ENCODE measurements at places on chromosomes 7 and 10. TPM values are rescaled to one million over a fixed set of nuclear protein-coding genes. Genes with fewer than 3 reads are reported as not detected.

The RET gene
- 0.23 TPM for total RNA-seq

The MRLN gene
- not detected for total RNA-seq

The STOX1 gene
- not detected for total RNA-seq

The NFE2L3 gene
- 8.2 TPM for total RNA-seq

The LRRC18 gene
- not detected for total RNA-seq

The DYNC1I1 gene
- total RNA-seq = not detected

The TMEM184A gene
- total RNA-seq = 1.6 TPM

The MMP21 gene
- total RNA-seq = not detected

The PTPRN2 gene
- 0.27 TPM for total RNA-seq

The TRIL gene
- total RNA-seq = 0.08 TPM

The RAB19 gene
- total RNA-seq = not detected

DNA sequence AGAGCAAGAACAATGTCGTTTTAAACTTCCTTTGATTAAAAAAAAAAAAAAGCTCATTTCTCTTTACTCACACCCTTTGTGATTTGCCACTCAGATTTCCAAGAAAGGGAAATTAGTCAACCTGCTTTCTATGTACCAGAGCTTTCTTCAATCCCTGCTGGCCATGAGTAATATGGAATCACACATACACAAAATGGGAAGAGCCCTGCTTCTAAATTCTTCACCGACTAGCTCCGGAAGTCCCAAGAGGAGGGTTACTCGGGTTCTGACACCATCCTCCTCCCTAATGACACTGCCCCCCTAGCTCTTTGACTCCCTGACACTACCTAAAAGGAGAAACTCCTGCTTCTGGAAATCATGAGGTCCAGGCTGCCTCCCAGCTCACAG lies 81.8 kb upstream of the SFMBT2 start:
- DNase-seq = no peak

DNA sequence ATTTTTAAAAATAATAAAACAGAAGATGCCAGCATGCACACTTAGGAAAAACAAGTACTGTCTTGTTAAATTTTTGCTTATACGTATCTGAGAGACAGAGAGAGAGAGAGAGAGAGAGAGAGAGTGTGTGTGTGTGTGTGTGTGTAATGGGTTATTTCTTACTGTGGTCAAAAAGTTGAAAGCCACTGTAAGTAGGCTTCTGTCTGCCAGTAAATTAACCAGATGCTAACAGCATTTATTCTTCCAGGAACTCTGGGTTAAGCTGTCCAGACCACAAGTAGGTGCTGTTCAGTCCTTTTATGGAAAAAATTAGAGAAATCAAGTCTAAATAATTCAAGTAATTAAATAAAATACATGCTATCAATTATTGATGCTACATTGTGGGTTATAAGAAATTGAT lies 39.7 kb downstream of the RNF32 start:
- no peak for DNase-seq

DNA sequence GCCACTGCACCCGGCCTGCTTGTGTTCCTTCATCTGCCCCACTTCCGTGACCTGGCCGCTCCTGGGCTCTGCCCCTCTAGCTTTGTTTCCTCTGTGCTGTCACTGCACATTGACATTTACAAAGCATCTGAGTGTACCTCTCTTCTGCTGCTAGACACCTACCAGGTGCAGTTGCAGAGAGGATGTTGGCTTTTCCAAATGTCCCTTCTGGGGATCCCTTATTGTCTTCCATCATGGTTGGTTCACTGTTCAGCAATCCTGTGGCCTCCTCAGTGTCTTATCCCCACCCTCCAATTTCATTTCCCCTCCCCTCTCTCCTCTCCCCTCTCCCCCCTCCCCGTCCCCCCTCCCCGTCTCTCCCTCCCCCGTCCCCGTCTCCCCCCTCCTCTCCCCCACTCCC lies 13.8 kb downstream of the VWA2 start:
- no peak for DNase-seq

DNA sequence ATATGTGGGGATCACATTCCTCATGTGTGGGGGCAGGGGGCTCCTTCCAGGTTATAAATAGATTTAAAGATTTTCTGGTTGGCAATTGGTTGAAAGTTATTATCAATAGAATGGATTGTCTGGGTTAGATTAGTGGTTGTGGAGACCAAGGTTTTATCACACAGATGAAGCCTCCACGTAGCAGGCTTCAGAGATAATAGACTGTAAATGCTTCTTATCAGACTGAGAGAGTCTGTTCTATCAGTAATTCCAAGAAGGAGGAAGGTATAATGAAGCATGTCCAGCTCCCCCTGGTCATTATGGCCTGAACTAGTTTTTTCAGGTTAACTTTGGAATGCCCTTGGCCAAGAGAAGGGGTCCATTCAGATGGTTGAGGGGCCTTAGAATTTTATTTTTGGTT lies 117.7 kb upstream of the FGFR2 start:
- DNase-seq = no peak

DNA sequence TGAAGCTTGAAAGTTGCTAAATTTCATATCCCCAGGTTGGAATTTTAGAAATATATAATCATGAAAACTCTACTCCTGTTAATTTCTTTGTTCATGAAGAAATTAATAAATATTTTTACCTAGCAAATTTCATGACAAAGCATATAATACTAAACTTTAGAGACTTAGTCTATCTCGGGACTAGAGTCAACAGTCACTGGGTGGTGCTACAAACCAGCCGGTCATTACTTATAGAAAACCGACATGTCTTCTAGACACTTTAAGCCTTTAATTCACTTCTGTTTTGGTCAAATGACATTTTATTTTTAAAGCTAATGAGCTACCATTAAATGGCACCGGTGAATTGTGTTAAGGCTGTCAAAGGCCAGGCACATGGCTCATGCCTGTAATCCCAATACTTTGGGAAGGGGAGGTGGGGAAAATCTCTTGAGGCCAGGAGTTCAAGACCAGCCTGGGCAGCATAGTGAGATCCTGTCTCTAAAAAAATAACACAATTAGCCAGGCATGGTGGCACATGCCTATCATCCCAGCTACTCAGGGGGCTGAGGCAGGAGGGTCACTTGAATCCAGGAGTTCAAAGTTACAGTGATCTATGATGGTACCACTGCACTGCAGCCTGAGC lies 270.1 kb downstream of the CACNA2D1 start:
- no peak for DNase-seq

DNA sequence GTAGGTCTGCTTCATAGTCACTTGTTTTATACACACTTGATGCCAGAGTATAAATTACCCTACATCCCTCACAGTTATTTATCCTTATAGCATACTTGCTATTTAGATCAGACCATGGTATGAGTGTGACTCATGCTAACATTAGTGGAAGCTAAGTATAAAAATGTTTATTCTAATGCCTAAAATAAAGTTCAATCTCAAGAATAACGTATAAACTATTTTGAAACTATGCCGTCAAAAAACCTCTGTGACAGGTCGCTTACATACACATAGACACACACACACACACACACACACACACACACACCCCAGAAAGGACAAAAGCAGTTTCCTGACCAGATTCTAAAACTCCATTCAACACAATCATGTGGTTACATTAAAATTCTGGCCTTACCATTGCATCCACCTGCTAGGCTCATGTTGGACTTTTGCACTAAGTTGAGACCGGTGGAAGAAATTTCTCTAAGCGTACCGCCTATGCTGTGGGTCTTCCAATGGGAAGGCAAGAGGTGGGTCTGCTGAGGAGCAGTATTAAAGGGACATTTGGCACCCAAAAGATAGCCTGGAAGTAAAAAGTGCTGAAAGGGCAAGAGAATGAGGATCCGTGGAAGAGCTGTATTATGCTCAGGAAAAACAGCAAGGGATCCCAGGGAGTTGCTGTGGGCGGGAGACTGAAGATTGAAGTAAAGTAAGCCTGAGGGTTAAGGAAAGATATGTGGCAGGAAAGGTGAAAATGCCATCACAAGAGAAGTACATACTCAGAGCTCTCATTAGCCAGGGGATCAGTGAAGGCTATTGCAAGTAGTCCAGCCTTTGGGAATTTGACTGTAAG lies 5.0 kb downstream of the FOXP2 start:
- DNase-seq = no peak

GRCh38 chr7:15874774-15875173 lies 188.3 kb upstream of the MEOX2 start:
- no peak for DNase-seq

GRCh38 chr7:84446991-84447480 lies 252.4 kb upstream of the SEMA3A start:
- DNase-seq = no peak

GRCh38 chr7:64947252-64948000 lies 43.4 kb downstream of the ZNF117 start:
- DNase-seq = no peak

DNA sequence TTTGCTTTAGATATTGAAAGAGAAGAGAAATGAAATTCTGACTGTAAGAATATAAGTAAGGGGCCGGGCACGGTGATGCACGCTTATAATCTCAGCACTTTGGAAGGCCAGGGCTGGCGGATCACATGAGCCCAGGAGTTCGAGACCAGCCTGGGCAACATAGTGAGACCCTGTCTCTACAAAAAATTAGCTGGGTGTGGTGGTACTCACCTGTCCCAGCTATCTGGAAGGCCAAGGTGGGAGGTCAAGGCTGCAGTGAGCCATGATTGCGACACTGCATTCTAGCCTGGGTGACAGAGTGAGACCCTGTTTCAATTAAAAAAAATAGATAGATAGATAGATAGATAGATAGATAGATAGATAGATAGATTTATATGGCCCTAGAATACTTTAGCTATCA lies 82.3 kb downstream of the BTRC start:
- no peak for DNase-seq

GRCh38 chr10:59173414-59173813 lies 3.0 kb upstream of the PHYHIPL start:
- DNase-seq = no peak

GRCh38 chr7:50310361-50310760 lies 5.8 kb downstream of the IKZF1 start:
- DNase-seq = no peak

GRCh38 chr10:80186364-80187012 lies 18.8 kb downstream of the ANXA11 start:
- DNase-seq = no peak

- no peak for DNase-seq
These were observed 72.4 kb downstream of the AUTS2 start for GRCh38 chr7:69670701-69671100.

DNA sequence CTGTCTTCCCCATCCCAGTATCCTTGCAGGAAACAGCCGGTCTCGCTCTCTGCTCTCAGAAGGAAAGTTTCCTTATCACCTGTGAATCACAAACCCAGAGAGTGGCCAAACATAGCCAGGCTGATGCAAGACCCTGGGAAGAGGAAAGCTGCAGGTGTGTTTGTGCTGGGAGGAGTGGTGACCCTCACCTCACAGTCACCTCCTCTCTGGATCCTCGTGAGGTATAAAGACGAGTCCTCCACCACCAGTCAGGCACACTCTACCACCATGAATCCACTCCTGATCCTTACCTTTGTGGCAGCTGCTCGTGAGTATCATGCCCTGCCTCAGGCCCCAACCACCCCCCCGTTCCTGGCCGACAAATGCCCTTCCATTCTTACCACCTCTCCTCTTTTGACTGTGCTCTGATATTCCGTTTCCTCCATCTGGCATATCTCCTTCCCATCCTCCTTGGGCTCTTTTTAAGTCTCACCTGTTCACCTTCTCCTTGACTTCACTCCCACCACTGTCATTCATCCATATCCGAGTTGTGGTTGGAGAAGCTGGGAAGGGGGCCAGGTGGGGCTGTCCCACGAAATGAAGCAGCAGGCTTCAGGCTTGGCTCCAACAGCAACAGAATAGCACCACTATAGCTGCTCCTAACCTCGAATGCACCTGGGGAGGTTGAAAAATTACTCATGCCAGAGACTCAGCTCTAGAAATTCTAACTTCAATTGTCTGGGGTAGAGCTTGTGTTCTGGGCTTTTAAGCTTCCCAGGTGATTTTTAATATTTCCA lies at the start of gene PRSS1:
Gene PRSS1 (plus strand): TSS at position 255 of the 776 bp plus-strand sequence. CDS start 13 bp downstream, at position 268.
- no peak for DNase-seq

DNA sequence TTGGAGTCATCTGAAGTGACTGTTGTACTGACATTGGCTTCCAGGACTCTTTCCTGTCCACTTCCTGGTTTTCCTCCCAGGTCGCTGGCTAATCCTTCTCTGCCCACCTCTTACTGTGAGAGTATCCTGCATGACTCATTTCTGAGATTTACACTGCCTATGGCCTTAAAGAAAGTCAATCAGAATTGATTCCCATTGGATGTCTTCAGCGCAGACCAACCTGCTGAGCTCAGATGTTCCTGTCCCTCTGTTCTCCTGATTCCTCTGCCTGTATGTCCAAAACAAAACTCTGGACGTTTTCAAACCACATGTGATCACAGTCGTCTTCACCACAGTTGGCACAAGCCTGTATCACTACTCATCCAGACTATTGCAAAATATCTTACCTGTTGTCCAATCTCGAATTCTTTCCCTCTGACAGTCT lies 262.1 kb downstream of the CREB5 start:
- DNase-seq = no peak

- DNase-seq = peak; percentile 53
These were observed 757 bp downstream of the EIF3A start for GRCh38 chr10:119079599-119080520.

- peak; percentile 17 for DNase-seq
These were observed 184.2 kb downstream of the FRMD4A start for GRCh38 chr10:14146501-14146900.

GRCh38 chr7:8149222-8149621 lies 112.7 kb downstream of the ICA1 start:
- DNase-seq = no peak

DNA sequence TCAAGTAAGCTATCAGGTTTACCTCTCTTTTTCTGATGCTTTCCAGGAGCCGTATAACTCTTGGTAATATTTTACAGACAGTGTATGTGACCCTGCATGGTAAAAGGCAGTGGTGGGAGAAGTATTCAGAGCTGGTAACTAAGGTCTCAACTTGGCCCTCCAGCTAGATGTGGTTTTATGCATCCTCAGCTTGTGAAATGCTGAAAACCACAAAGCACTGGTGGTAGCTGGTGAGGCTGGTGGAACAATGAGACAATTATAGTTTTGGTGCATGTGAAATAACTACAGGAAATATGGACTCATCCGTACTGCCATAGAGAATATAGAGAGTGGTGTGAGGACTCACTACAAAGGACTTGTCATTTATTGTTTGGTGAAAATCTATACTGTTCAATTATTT lies 383.0 kb upstream of the PCDH15 start:
- DNase-seq = no peak

DNA sequence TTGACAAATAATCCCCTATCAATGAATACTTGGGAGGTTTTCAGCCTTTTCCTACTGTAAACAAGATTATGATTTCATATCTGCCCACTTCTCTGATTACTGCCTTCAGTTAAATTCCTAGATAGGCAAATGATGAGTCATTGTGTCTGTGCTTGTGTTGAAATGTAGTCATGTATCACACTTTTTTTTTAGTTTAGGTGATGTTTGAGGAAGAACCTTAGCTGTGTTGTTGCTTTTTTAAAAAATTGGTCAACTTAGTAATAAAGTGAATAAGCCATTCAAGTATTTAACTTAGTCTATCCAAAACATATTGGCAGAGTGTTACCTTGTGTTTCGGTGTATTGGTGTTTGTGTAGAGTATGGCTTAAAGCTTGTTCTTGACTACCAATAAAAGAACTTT lies 60.0 kb downstream of the WAC start:
- DNase-seq = peak; percentile 69

GRCh38 chr10:20903635-20904390 lies 6.7 kb upstream of the NEBL start:
- no peak for DNase-seq

GRCh38 chr10:124125305-124126116 lies 32.1 kb upstream of the CHST15 start:
- peak; percentile 88 for DNase-seq
